ENCODE measurements at places on chromosomes 7 and 10.

DNA sequence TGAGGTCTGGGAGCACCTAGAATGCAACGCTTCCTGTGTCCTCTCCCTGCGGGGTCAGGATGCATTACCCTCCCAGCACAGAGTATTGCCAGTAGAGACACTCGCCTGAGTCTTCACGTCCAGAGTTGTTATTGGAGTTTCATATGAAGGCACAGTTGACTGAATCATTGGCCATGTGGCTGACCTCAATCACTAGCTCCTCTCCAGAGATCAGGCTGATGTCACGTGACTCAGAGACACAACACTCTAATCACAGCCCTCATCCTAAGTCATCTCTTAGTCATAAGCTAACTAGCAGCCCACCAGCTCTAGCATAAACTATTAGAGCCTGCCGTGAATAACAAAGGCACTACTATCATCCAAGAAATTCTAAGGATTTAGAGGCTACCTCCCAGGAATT is 107.8 kb downstream of the HECW1 start:
- peak; percentile 47 for ATAC-seq

DNA sequence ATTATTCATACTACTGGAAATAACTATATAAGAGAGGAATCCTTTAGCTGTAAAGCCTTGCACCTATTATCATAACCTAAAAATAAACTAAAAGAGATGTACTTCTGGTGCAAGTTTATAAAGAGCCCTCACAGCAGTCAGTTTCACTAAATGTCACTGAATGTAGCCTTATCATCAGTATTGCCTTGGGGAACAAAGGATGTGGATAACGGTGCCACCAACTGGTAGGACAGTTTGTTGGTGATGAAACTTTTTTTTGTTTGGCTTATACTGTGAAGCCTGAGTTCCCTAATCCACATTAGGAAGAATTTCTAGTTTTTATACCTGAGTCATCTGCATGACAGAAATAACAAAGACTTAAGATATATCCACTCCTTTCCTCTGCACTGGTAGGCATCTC is 117.9 kb upstream of the COL1A2 start:
- ATAC-seq, result no peak

GRCh38 chr7:44391171-44391570 is 65.8 kb upstream of the CAMK2B start:
- no peak for ATAC-seq

DNA sequence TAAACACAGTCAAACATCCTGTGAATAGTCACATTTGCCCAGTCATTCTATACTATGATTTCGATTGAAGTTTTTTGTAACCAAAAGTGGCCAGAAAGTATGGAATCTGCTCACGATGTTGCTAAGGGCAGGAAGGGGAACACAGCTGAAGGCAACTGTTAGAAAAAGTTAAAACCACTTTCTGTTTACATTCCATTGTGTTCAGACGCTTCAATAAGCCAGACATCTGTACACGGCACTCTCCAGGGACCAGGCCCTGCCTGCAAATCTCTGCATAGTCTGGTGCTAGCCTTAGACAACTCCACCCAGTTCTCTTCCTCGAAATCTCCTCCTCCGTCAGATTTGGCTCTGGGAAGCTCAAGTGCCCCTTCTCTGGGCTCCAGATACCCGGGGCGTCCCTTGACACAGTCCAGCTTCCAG is 17.1 kb upstream of the TMEM120A start:
- no peak for ATAC-seq
